ENCODE measurements at places on chromosomes 16 and 17. TPM values are rescaled to one million over a fixed set of nuclear protein-coding genes. Genes with fewer than 3 reads are reported as not detected.

HSD17B1 gene
- total RNA-seq: 0.90 TPM

SRCAP gene
- 92.0 TPM for total RNA-seq

GNAO1 gene
- total RNA-seq: 3.9 TPM

KCNH6 gene
- total RNA-seq: not detected

KRTAP16-1 gene
- total RNA-seq: not detected

SEPTIN12 gene
- total RNA-seq: not detected

CAPN15 gene
- total RNA-seq: 66.8 TPM

DOC2A gene
- 11.0 TPM for total RNA-seq

CDC42EP4 gene
- total RNA-seq: 48.4 TPM

CCL4 gene
- total RNA-seq: not detected

ERBB2 gene
- total RNA-seq: 90.6 TPM

GRCh38 chr16:11101283-11101682, 154.7 kb downstream of the SOCS1 start:
- no peak for DNase-seq

GRCh38 chr17:71527311-71527710, 593.5 kb upstream of the SOX9 start:
- no peak for DNase-seq

DNA sequence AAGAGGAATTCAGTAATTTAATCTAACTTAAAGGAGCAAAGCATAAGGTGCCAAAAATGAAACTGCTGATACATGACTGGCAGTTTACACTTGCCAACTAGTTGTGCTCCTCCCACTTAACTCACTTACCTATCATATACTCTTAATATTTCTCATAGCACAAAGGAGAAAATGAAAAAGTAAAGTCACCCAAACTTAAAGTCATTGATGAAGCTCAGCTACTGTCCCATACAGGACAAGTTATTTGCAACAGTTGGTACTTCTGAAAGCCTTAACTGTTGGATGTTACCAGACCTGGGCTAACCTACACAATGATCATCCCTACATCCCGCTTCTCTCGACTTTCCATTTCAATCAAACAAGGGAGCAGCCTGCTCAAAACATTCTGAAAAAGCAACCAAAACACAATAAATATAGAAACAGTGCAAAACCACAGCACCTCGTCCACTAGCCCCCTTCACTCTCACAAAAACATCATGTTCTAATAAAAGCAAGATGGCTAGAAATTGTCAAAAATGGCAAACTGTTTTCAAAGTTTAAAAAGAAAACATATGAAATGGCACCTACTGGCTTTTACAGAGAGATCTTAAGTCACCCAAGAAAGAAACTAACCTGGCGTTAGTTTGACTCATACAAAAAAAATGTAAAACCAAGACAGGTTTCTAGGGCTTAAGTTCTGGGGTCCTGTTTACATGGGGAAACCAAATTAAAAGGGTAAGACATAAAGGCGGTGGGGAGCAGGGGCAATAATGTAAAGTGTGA, 868 bp downstream of the MED13 start:
- no peak for DNase-seq

GRCh38 chr17:1995321-1995892, 29.7 kb downstream of the RTN4RL1 start:
- DNase-seq: no peak

- no peak for DNase-seq
Observed at GRCh38 chr16:67193536-67193935, 1.6 kb downstream of the E2F4 start.

DNA sequence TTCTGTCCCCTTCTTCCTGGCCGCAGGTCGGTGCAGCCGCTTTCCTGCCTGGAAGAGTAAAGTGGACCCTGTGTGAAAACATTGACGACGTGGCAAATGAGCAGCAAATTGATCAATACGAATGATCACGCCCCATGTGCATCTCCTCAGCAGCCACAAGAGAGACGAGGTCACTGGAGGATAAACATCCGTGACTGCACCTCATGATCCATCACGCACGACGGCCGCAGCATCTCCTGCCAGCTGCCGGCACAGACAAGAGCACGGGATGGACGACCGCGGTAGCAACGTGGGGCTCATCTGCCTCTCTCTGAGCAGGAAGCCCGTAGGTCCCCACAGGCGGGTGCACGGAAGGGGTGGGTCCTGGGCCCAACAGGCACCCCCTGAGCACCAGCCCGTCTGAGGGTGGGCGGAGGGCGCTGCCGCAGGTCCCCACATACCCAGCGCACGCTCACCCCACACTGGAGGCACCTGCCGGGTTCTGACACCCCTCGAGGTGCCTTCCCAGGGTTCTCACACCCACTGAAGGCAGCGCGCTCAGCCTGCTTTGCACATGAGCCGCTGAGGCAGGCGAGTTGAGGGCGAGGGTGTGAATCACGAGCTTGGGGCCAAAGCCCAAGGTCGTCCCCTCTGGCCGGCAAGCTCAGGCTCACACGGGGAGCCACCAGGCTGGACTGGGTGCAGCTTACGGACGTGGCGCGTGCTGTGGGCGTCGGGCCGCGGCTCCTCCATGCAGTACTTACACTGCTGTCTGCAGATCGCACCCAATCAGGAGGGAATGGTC, 12.3 kb upstream of the CDH15 start:
- DNase-seq: no peak

DNA sequence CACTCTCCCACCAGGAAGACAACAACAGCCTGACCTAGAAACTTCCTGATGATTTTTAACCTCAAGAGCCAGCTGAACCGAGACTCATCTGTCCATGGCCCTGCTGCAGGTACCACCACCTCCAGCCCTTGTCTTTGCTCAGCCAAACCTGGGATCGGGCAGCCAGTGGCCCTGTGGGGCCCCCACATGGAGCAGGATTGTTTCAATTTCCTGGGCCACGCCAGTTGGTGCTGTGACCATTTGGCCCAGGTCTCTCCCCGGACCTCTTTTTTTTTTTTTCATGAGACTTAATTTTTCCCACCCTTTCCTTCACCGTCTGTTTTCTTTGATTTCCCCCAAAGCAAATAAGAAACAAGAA, 8.3 kb upstream of the HOXB2 start:
- DNase-seq: no peak

DNA sequence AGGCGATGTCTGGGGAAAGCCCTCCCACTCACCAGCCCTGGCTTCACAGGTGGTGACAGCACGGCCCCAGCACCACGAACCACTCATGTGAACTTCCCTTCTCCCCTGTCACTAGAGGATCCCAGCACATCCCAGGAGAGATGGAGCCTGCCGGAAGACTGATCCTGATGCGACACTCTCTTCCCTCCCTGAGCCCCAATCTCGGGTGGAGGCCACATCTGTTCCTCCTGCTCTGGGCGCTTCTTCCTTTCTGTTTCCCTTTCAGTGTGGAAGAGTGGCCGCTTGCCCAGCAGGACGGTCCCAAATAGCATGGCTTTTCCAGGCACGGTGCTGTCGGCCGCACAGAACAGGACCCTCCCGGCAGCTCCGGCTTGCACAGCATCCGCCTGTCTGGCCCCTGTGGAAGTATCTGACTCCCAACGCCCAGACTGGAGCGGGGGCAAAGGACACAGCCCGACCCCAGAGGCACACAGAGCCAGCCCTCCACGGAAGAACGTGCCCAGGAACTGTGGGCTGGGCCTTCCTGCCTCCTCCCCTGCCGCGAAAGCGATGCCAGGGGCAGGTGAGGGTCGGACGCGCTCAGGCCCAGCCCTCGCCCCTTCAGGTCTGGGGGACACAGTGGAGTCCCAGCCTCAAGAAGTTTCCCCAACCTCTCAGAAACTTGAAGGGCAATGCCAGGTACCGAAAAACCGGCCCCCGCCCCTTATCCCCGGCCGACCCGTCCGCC, 37.6 kb downstream of the CBFA2T3 start:
- no peak for DNase-seq

DNA sequence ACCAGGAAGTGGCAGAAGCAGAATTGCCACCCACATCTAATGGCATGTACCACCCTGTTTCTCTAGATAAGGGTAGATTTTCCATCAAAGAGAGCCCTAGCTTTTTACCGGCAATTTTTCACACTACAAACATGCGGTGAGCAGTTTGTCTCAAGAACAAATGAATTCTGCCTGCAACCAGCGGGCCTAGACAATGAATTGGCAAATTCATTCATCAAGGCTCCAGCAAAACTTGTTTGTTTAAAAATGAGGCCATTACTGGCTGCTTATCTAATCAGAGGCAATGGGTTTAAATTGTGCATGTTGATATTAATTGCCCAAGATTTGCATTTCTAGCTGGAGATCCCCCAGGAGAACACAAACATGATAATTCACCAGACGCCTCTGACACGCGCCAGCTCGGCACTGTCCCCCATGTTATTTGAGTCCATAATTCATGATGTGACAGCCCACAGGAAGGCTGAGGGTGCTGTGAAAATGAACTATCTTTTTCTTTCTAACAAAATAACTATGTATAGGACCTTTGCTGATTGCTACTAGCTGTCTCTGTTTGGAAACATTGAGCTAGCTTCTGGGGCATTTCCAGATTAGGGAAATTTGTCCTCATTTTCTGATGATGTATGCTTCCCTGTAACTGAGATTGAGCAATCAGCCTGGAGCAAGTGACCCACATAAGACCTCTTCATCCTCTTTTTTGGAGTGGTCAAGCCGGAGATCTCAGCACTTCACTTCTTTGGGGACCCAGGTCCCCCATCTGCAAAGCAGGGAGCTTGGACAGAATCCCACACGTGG, 80.8 kb downstream of the CNGB1 start:
- DNase-seq: no peak

GRCh38 chr17:80599546-80600305, 55.1 kb downstream of the RPTOR start:
- no peak for DNase-seq

DNA sequence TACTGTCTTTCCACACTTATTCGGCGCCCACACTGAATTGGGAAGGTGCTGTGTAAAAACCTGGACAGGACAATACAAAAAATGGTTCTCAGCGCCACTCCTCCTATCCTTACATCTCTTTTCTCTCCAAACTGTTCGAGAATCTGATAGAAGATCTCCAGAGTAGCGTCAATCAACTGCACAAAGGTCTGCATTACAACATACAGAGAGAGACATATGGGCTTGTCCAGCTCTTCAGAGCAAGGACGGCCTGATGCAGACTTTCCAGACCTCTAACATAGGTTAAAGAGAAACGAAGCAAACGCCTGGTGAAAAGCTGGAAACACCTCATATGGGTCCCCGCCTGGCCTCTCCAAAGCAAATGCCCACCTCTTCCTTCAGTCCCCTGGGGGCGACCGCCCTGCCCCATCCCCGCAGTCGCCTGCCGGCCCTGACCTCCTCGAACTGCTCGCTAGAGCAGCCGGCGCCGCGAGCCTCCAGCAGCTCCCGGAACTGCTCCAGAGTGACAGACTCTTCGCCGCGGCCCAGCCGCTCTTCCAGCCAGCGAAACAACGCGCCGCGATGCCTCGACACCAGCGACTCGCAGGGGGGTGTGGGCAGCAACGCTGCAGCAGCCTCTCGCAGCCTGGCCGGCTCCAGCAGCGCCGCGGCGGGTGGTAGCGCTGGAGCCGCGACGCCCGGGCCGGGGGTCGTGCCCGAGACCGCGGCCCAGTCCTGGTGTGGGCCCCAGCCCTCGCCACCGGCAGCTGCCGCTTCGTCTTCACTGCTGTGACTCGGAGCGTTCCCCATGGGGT, 526 bp downstream of the ZZEF1 start:
- DNase-seq: no peak

- peak; percentile 42 for DNase-seq
Observed at GRCh38 chr16:66408163-66409048, 18.7 kb upstream of the BEAN1 start.

DNA sequence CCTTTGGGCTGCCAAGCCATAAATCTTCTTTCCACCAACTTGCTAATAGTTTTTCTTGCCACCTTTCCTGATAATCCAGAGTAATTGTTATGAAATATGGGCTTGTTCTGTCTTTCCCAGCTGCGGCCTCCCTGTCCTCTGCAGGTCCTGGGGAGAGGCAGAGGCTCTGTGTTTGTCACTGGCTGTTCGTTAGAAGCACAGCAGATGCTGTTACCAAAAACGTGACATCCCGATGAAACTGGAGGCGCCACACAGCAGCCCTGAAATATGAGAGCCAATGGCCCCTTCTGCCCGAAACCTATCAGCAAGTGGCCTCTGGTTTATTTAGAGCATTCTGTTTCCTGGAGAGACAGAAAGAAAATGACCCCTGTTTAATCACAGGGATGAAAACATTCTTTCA, 115.1 kb upstream of the ANKFN1 start:
- DNase-seq: no peak

DNA sequence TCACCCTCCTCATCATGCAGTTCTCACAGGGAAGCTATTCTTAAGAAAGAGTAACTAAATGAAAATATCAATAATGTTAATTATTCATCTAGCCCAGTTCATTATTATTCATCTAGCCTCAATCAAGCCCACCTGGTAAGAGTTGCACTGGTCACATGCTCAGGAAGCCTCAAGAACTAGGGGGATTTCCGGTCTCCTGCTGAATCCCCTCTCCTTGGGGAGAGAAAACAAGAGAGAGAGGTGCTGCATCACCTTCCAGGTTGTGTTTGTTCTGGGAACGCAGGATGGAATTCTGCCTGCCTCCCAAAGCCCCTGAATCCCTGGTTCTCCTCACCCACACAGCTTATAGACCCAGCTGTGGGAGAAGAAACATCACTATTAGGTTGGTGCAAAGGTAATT, 164.0 kb downstream of the PMP22 start:
- no peak for DNase-seq

- no peak for DNase-seq
Observed at GRCh38 chr17:32222621-32223020, 43.0 kb upstream of the RHBDL3 start.

DNA sequence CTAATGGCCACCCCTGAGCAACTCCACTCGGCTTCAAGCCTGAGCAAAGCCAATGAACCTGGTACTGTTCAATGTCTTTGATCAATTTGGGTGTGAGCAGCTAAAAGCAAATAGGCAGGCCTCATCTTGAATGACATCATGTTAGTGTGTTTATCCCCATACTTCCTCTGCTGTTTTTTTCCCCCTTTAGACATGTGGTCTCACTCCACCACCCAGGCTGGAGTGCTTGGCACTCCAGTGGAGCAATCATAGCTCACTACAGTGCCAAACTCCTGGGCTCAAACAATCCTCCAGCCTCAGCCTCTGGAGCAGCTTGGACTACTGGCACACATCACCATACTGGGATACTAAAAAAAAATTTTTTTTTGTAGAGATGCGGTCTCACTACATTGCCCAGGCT, 75.4 kb downstream of the ARHGAP17 start:
- DNase-seq: no peak

DNA sequence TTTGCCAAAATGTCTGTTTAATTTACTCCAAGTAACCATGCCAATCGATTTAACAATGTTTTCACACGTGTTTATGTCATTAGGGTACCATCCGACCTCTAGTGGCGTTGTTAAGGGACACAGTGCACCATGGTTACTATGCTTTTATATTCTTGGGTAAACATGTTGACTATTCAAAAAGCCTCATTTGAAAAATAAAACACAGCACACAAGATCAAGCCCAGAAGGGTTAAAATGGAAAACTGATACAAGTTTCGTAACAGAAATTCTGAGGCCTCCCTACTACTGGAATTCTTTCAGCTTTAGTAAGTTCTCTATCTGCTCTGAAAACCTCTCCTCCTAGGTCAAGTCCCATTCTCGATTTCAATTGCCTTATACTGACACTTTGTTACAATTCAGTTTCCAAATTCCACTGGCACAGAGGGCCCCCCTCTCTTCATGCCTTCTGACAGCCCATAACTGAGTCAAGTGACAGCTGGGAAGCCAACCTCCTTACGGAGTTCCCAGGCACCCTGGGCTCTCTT, 2.1 kb downstream of the CFAP20 start:
- DNase-seq: no peak

All from PC-9 (cell line).